ENCODE measurements at places on chromosomes 11 and 22.

GRCh38 chr11:57255618-57256017 lies 18.6 kb upstream of the APLNR start:
- DNase-seq = no peak

DNA sequence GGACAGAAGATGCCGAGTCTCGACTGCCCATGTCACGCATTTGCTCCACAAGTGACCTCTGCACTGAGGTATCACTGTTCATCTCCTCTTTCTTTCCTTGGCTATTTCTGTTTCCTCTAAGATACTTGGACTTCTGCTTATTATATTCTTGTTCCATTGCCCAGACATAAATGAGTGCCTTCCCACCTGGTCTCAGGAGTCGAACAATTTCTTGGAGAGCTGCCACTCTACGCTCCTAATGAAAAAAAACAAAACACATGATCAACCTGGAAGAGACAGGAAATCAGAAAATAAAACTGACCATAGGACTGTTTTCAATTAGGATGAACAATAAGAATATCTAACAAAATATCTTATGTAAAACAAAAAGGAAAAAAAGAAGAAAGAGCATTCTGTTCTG lies 47.4 kb upstream of the CWF19L2 start:
- no peak for DNase-seq

- DNase-seq = no peak
These were observed 1.7 kb upstream of the CHRM1 start for GRCh38 chr11:62922653-62923431.

DNA sequence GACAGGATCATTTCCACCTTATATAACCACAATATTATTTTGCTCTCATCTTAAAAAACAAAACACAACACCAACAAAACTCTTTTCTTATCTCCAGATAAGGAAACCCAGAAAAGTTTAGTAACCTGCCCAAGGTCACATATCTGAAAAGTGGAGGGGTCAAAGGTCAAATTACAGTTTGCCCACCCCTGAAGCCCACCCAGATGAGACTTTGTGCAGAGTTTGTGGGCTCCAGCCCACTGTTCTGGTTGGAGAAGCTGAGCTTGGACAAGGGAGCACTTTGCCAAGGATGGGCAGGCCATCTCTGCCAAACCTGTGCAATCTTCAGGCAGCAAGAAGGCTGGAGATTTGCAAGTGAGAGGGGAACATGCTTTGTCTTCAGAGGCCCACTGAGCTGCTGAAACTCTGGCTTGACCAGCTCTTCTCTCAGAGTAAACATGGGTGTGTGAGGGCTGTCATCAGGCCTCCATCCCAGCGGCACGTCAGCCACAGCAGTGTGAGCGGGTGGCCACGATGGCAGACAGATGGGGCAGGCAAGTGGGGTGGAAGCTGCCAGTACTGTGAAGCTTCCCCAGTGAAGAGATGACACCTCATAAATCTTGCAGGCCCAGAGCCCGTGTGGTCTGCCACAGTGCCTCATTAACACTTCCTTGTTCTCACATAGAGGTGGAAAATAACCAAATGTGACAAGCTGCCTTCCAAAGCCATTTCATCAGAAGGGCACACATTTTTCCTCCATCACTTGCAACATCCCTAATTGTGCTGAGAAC lies 111.8 kb downstream of the CCDC81 start:
- DNase-seq = no peak

DNA sequence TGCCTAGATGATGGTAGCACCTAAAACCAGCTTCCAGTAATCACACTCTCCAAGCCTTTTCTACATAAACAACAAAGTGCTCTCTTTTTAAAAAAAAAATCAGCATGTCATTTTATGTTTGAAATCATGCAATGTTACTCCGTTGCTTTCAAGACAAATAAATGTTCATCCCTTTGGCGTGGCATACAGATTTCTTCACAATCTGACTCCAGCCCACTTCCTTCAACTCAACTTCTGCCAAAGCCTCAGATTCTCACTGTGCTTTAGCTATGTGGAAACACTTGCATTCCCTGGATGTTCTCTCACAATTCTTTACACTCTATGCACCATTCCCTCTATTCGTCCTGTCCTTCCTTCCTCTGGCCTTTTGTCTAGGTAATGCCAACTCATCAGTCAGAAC lies 206.3 kb upstream of the BLID start:
- DNase-seq = no peak

DNA sequence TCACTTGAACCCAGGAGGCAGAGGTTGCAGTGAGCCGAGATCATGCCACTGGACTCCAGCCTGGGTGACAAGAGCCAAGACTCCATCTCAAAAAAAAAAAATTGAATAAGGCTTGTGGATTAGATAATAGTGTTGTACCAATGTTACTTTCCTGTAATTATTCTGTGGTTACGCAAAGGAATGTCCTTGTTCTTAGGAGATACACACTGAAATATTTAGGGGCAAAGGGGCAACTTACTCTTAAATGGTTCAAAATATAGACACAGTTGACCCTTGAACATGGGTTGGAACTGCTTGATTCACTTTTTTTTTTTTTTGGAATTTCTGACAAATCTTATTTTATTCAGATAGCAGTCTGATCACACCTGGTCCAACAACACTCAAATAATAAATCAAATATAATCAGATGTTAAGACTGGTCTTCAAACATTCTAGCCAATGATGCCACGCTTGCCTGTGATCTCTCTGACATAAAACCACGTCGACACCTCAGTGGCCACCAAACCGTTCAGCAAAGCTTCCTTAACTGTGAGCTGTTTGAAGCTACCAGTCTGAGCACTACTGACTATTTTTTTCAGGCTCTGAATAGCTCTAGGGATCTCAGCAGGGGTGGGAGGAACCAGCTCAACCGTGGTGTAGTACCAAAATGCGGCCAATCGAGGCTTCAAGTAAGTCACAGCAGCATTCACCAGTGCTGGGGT lies 710 bp downstream of the ATP5MGL start:
- no peak for DNase-seq

DNA sequence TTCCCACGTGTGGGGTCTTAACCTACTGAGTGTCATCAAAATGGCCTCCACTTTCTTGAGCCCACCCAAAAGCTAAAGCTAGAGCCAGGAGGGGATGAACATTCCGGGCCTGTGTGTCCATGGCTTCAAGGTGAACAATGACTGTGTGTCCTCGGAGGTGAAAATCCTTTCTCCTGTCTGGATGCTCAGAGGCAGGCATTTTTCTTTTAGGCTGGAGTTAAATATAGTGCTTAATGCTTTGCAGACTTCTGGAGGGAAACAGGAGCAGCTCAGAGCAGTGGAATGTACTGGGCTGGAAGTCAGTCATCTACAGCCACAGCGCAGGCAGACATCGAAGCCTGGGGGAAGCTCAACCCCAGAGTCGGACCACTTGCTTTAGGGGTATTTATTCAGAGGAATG lies 68.6 kb upstream of the TMEM45B start:
- DNase-seq = no peak

GRCh38 chr11:86021377-86021776 lies 47.5 kb downstream of the PICALM start:
- DNase-seq = no peak

DNA sequence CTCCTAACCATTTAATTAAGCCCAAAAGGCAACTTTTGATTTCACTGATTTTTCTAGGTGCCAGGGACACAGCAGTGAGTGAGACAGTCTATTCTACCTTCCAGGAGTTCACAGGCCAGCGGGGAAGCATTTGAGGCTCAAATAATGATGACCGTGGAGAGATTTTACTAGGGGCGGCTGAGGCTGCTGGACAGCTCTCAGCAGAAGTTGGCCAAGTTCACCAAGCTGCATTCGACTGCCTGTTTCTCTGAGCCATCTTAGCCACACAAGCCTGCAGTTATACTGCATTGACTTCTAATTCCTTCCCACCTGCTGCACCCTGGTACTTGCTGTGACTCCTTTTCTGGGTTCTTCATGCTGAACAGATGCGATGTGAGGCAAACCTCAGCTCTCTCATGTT lies 168.9 kb upstream of the TBCEL start:
- DNase-seq = no peak

GRCh38 chr22:46829941-46830715 lies 67.7 kb downstream of the TBC1D22A start:
- no peak for DNase-seq
